ENCODE measurements at places on chromosomes 3 and 15.

DNA sequence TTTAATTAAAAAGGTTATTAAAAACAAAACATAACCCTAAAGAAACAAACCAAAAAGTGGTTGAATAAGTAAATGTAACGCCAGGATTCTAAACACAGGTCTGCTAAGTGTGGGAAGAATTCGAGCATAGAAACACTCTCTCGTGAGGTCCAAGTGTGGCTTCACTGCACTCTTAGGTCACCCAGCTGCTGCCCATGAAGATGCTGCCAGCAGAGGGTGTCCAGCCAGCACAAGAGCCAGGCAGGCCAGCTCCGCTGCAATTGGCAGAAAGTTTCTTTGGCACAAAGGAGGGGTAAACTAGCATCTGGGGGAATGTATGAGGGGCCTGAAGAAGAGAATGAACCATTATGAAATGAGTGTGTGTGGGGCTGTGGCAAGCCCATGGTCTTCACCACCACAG is 215.7 kb upstream of the FEZF2 start:
- no peak for DNase-seq

GRCh38 chr3:30508339-30508738 is 98.1 kb upstream of the TGFBR2 start:
- no peak for DNase-seq

DNA sequence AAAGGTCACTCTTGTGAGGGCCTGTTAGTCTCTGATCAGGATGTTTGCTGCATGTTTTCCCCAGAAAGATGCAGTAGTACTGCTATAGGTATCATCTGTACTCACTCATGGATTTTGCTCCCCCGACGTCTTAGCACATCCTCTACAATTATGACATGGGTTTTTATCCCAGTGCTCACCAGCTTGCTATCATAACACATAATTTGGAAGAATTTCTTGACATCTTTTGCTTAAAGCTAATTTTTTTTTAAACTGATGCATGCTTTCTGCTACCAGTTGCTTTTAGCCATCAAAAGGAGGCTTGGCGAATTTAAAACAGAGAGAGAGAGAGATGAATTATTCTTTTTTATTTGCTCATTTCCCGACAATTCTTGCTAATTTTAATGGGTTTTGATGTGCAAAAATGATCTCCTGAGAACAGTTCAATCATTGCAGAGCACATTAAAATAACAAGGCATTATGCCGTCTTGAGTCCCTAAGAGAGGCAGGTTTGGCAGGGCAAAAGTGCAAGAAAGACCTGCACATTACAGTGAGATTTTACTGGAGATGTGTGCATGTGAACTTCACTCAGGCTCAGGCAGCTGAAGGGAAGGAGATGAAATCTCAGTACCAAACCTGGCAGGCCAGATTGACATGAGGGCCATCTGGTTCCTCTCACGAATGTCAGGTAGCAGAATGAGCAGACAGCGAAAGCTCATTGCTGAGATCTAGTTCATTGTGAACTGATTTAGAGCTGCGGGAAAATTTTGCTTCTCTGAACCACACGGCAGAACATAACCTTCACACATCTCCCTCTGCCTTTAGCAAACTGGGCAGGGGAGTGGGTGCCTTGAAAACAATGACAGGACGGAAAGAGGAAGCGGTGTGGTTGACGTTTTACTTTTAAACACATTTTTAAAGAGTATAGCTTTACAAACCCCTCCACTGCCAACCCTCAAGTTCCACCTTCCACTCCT is 25.9 kb upstream of the GOLGA8B start:
- DNase-seq: no peak

DNA sequence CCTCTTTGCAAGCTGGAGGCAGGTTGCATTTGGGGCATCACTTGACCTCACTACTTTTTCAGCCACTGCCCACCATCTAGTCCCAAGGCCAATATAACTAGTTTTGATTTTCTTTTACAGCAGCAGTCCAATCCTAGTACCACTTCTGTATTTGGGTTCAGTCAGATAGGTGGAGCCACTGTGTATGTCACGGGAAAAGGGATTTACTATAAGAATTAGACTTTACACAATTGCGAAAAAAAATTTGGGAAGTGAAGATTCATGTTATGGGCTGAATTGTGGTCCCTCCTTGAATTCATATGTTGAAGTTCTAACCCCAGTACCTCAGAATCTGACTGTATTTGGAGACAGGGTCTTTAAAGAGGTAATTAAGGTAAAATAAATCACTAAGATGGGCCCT is 37.4 kb upstream of the NMNAT3 start:
- DNase-seq: no peak

- no peak for DNase-seq
Observed at GRCh38 chr15:31389576-31389975, 62.9 kb downstream of the KLF13 start.

- DNase-seq: no peak
Observed at GRCh38 chr3:190696777-190697501, 165.6 kb downstream of the GMNC start.
